Anterior cingulate cortex (tissue), 58 donors: ENCODE measurements at places on chromosomes 16 and 17.

DNA sequence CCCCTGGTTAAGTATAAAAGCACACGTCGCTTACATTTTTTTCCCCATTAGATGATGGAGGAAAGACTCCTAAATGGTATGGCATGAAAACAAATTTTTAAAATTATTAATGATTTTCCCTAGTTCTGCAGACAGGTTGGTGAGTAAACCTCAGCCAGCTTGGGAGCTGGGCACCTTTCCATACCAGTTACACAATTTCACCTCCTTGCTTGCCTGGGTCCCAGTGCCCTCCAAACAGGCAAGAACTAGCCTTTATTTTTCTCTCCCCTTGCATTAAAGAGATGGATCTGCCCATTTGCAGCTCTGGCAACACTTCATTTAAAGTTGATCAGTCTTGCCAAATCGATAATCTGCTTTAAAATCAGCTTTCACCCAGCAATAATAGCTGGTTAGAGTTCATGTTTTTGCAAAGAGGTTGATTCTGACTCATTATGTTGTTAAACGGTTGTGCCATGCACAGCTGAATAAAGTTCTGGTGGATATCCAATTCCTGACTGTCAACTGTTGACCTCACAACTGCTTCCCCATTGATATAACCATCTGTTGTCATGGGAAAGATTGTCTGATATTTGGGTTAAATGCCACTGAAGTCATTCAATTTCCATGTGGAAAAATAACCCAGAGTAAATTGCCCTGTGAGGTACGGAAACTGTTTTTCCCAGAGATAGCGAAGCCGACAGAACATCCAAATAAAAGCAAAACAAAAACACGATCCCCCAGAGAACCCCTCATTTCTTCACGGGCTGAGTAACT is 1.3 kb downstream of the C17orf58 start:
- no peak for DNase-seq

DNA sequence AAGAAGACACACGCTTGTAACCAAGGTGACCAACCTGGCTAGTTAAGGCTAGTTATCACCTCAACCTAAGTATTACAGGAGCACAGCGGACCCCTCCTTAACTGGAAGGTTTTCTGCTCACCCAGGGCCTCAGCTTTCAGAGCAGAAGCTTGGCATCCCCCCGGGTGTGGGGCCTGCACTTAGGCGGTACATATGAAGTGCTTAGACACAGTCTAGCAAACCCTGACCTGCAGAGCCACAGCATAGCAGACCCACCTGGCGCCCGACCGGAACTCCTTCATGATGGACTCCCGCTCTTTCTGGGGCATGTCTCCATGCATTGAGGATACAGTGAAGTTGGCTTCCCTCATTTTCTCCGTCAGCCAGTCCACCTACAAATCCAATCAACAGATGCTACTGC is 9.8 kb downstream of the EIF4A3 start:
- no peak for DNase-seq

GRCh38 chr16:23941963-23942564 is 106.3 kb downstream of the PRKCB start:
- no peak for DNase-seq

DNA sequence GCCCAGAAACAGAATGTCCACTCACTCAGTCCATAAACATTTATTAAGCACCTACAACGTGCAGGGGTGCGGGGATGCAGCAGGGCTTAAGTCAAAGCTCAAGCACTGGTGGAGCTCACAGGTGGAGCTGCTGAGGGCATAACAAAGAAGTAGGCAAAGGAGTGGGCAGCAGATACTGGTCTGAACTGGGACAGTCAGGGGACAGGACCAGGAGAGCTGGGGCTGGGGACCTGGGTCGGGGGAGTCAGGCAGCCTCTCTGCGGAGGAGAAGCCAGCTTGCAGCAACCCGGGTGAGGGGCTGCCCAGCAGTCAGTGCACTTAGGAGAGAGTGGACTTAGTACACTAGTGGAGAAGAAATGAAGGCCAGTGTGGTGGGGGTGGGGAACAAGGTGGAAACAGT is 10.0 kb upstream of the TNFRSF13B start:
- no peak for DNase-seq

- no peak for DNase-seq
Measured at GRCh38 chr17:47978324-47978723, 7.4 kb downstream of the CDK5RAP3 start.

DNA sequence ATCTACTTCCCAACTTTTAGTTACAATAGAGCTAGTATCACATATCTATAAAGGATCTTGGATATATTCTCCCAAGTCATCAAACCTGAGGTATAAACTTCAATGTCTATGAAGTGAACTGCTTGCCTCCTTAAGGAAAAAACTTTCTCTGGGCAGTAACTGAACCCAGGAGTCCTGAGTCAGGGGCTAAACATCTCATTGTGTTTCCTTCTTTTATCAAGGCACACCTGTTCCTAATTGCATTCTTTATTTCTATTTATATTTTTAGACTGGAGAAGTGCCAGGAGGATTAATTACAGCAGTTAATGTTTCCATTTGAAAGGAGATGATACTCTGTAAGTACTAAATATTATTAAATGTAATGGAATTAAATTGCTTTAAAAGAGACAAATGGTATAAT is 98.6 kb downstream of the CDH8 start:
- DNase-seq = no peak

- DNase-seq = no peak
Measured at GRCh38 chr16:73125850-73126524, 78.1 kb upstream of the ZFHX3 start.

- DNase-seq = no peak
Measured at GRCh38 chr16:2842340-2843000, 12.4 kb downstream of the ZG16B start.

DNA sequence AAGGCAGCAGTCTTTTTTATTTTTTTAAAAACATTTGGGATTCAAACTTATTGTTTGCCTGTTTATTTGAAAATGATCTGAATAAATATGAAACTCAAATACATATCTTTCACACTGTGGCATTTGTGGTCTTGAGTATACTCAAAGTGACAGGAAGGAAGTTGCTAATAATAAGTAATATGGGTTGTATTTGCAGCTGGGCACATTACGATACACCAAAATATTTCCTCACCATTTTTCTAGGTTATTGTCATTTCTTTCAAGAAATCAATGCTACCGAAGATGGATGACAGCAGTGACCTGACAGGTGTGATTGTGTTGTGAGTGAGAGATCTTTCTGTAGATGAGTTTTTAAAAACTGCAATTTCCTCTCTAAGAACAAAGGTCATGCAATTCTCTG is 665.7 kb downstream of the CDH8 start:
- DNase-seq = no peak
